Amniotic epithelial cell (primary cell): ENCODE measurements at places on chromosomes 2 and 18.

DNA sequence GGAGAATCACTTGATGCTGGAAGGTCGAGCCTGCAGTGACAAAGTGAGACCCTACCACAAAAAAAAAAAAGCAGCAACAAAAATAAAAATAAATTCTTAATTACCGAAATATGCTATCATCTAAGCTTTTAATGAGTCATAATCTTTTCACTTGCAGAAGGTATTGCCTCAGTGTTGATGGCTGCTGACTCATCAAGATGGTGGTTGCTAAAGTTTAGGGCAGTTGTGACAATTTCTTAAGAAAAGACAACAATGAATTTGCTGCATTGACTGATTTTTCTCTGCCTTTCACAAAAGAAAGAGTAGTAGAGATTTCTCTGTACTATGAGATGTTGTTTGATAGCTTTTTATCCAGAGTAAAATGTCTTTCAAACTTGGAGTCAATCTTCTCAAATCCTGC is 1809.0 kb downstream of the SUCLG1 start:
- peak; percentile 50 for DNase-seq

- no peak for DNase-seq
Observed at GRCh38 chr2:63613391-63613901, 24.7 kb downstream of the MDH1 start.

DNA sequence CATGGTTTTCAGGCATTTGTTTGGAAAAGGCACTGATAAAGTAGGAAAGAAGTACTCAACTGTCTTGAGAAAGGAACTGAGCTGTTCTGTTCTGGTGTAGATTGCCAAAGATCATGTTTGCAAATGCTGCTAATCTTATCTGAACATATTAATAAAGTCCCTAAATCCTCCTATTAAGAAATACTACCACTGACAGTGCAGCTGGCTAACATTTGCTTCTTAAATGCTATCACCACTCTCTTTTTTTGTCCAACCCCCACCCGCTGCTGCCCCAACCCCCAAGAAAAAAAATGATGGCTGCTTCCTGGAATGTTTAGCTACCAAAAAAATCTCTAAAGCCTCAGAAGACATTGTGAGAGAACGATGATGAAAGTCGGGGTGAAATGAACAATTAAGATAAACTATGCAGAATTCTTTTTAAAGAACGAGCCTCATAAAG is 130.7 kb downstream of the CCBE1 start:
- peak; percentile 100 for DNase-seq

DNA sequence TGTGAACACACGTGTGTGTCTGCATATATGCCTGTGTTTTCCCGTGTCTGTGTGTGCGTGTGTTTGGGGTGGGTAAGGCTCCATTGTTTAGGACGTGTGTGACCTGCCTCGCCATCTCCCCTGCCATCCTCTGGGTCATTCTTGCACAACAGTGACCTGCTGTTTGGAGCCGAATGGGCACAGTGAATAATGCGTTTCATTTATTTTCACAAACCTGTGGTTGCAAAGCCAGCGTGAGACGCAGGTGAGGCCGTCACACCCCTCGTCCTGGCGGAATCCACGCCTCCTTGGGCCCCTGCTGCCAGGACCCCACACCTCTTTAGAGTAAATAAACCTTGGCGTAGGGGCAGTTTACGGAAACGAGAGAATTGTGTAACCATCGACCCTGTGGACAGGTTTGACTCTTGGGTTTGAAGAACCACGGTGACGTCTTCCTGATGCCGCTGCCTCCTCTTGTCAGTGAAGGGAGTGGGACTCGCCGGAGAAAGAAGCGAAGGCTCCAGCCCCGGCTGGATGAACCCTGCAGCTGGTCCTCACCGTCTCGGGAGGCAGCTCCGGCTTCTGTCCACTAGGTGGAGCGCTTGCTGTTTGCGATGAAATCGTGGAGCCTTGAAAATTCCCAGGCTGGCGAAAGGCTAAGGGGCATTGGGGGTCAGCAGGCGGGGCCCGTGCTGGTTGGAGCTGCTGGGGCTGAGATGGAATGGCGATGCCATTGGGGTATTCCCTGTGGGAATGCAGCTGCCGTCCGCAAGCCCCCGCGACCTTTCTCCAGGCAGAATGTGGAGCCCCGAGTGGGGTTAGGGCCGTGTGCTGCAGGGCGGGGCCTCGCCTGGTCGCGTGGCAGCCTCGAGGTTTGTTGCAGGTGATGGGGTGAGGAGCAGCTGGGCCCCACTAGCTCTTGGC is 81.1 kb downstream of the RTP5 start:
- peak; percentile 45 for DNase-seq

- DNase-seq, result peak; percentile 70
Observed at GRCh38 chr2:202718614-202719013, 83.8 kb downstream of the FAM117B start.

- peak; percentile 82 for DNase-seq
Observed at GRCh38 chr2:30511122-30512083, 64.4 kb downstream of the LCLAT1 start.

GRCh38 chr2:4995466-4995865 is 696.7 kb upstream of the SOX11 start:
- no peak for DNase-seq

- no peak for DNase-seq
Observed at GRCh38 chr18:4144201-4144600, 310.9 kb downstream of the DLGAP1 start.

- DNase-seq, result no peak
Observed at GRCh38 chr2:128544321-128545037, 225.8 kb upstream of the HS6ST1 start.

GRCh38 chr2:219089330-219089729 is 28.6 kb upstream of the IHH start:
- no peak for DNase-seq

- DNase-seq, result no peak
Observed at GRCh38 chr2:177399376-177399775, 6.8 kb downstream of the AGPS start.

DNA sequence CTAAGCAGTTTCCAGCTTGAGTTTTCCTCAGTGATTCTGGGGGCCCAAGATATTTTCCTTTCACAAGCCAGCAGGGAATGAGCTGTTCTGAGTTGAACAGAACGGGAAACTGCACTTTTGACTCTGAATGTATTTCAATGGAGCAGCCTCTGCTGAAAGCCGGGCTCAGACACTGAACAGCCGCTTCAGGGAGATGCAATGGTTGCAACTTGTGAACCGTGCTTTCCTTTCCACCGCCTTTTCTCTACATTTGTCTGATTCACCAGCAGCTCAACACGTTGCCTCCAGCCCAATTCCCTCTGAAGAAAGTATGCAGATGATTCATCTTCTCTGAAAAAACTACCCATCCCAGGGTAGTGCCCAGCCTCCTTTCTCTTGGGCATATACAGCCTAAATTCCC is 119.3 kb upstream of the PKDCC start:
- peak; percentile 88 for DNase-seq
